Choroid plexus epithelial cell (primary cell): ENCODE measurements at places on chromosomes 11 and 22.

- no peak for DNase-seq
These were observed 34.3 kb upstream of the MYRF start for GRCh38 chr11:61718046-61718531.

GRCh38 chr11:86245369-86246292 lies 1.1 kb downstream of the EED start:
- peak; percentile 13 for DNase-seq

- DNase-seq, result no peak
These were observed 15.0 kb downstream of the AASDHPPT start for GRCh38 chr11:106092446-106092845.

DNA sequence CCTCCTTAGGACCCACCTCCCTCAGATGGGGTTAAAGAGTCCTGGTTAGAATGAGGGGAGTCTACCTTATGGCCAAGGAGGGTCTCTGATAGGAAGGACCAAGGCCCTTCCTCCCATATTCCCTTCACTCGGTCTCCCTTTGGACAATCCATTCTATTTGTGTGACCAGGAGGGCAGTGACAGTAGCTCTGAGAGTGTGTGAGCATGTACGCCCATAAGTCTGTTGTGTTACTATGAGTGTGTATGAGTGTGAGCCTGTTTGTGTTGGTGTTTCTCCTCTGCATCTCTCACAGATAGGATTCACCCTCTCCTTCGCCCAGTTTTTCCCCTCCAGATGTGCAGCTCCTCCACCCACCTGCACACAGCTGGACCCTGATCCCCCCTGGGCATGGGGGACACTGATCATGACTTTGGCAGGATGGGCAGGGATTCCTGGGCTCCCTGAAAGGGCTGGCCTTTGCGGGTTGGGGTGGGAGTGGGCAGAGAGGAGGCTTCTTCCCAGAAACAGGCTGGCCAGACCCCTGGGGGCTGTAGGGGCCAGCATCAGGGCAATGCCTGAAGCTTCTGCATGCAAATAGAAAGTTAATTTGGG lies 14.5 kb downstream of the PHLDB1 start:
- no peak for DNase-seq

DNA sequence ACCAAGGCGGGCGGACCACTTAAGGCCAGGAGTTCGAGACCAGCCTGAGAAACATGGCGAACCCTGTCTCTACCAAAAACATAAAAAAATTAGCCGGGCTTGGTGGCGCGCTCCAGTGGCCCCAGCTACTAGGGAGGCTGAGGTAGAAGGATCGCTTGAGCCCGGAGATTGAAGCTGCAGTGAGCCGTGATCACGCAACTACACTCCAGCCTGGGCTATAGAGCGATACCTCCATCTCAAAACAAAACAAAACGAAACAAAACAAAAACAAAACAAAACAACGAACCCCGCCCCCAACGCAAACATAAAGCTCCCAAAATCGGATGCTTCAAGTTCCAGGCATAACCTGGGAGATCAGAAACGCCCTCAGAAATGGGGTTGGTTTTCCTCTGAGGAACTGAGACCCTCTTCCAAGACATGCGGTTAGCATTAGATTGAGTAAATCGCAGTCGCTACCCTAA lies 564 bp downstream of the LRRC51 start:
- DNase-seq, result no peak

DNA sequence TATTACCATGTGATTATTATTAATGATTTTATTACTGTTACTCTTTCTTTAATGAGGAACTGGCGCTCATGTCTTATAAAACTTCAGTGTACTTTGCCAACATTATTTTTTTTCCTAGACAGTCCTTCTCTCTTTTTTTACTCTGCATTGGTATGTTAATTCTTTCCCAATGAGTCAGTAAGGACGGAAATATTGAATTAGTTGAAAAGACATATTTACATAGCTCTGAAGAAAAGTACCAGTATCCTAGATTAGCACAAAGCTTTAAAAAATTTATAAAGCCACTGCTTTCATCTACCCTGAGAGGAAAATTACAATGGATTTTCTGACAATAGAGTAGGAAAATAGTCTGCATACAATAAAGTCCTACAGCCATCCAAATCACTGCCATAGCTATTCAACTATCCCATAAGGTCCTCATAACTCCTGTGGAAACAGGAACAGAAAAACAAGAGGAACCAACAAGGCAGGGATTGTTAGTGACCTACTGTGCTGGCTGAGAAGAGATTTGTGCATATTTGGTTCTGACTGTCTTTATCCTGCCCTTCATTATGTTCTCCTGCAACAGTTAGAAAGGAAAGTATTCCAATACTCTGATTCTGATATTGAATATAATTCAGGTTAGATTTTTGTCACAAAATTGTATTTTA lies 314.4 kb downstream of the AASDHPPT start:
- DNase-seq, result peak; percentile 80

DNA sequence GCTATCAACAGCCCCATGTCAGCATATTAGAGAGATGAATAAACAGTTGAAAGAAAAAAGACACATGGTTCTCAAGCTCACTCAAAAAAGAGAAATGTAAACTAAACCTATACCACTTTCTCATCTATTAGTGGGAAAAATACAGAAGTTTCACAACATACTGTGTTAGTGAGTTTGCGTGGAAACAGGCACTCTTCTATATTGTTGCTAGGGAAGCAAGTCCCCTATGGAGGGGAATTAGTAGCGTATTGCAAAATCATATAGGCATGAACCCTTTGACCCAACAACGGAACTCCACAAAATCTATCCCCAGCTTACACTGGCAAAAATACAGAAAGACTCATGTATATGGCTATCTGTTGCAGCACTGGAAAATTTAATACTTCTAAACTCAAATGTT lies 14.2 kb upstream of the RFPL2 start:
- DNase-seq, result no peak

- no peak for DNase-seq
These were observed 61.2 kb upstream of the CHST1 start for GRCh38 chr11:45726493-45727054.

DNA sequence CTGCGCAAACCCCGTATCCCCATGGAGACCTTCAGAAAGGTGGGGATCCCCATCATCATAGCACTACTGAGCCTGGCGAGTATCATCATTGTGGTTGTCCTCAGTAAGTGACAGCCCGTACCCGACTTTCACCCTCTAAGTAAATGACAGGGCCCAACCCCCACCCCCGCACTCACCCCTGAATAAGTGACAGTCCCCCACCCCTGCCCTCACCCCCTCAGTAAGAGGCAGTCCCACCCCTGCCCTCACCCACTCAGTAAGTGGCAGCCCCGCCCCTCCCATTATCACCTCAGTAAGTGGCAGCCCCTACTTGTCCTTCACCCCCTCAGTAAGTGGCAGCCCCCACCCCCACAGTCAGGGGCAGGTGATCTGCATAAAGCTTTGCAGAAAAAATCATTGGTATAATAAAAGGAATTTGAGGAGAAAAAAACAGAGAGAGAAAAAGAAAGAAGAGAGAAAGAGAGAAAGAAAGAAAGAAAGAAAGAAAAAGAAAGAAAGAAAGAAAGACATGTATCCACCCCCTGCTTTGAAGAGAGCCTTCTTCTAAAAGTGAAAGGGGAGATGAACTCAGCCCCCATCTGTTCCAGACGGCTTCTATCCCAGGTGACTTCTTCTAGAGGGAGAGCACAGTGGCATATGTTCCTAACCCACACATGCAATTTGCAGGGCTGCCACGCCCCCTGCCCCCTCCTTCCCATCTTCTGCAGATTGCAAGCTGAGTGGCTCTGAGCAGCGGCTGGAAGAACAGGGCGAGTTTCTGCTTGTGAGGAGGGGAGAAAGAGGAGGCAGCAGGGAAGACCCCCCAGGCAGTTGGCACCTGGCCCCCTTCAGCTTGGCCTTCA lies 12.5 kb upstream of the SMIM35 start:
- no peak for DNase-seq

DNA sequence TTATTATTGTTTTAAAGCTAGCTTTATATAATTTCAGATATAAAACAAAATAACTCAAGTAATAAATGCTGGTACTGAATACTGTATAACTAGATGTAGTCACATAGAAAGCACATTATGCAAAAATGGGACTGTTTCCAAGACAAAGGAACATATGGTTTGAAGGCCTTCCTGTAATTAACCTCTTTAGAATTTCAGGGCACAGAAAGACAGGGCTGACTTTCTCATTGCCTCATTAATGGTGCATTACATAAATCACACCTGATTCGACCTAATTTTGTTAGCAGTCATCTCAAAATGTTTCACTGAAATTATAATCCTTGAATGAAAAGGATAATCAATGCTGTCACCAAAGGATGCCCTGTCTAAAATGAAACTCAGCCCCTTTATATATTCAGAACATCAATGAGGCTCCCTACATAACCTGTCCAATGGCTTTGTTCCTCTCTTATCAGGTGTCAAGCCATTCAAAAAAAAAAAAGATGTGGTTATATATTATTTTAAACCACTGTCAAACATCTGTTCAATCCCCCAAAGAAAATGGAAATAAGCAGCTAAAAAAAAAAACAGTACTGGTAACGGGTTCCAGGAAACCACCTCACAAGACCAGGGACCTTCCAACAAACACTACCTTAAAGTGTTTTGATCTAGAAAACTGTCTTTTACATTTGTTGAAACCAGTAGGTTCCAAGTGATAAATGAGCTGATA lies 77.4 kb downstream of the FAM168A start:
- DNase-seq, result peak; percentile 33

GRCh38 chr11:9133956-9134355 lies 42.6 kb upstream of the SCUBE2 start:
- DNase-seq, result no peak

- peak; percentile 70 for DNase-seq
These were observed 310.8 kb upstream of the PITPNB start for GRCh38 chr22:28229566-28230485.

GRCh38 chr22:45884201-45885062 lies 92.5 kb downstream of the WNT7B start:
- DNase-seq, result no peak

DNA sequence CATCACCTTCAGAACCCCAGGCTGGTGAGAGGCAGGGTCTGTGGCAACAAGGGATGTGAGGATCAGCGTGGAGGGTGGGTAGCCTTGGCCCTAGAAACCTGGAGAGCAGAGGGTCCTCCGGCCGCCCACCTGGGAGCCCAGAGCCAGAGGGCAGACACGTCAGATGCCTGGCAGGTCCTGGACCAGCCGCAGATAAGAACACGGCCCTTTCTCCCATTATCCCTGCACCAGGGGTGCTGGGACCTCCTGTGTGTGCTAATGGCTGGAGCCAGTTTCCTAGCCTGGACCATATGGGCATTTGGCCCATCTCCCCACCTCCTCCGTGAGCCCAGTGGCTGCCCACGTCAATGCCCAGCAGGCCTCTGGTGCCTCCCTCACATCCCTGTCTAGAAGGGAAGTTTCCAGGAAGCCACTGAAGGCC lies 88.4 kb downstream of the MORC2 start:
- no peak for DNase-seq

DNA sequence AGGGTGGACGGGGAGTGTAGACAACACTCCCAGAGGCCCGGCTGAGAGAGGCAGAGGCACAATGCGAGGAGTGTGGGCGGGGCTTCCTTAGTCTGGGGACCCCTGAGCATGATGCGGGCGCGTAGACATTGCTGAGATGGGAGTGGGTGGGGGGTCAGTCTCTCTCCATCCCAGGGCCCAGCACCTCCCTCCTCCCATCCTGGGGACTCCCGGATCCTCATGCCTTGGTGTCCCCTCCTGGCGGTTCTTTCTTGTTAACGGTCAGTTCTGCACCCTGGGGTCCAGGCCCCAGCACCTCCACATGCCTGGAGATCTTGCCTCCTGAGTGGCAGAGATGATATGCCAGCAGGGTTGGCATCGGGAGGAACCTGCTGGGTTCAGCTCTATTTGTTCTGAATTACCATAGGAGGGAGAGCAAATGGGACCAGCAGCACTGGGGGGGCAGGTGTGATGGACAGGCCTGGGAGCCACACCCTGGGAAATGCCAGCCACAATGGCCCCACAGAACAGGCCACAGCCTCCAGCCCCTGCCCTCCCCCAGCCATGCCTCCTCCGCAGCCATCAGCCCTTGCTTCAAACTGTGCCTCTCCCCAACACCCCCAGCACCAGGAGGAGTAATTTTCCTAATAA lies 55.7 kb downstream of the RTL6 start:
- no peak for DNase-seq

DNA sequence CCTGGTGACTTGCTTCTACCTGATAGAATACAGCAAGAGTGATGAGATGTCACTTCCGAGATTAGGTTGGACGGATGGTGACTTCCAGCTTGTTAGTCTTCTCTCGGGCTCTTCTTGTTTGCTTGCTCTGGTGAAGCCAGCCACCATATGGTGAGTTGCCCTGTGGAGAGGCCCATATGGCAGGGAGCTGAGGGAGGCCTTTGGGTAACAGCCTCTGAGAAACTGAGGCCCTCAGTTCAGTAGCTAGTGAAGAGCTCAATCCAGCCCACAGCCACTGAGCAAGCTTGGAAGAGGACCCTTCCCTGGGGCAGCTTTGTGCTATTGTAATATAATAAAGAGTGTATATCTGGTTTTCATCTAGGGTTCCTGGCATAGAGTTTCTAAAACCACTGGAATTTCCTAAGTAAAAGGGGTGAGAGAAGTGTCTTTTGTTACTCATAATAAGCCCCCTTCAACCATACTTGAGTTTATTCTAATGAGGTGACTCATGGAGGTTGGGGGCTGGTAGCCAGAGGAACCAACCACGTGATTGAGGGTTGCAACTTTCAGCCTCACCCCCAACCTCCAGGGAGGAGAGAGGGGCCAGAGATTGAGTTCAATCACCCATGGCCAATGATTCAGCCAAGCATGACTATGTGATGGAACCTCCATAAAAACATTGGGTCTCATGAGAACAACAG lies 8.0 kb upstream of the TPCN2 start:
- peak; percentile 79 for DNase-seq

GRCh38 chr11:125621995-125622394 lies 3.0 kb upstream of the CHEK1 start:
- DNase-seq, result peak; percentile 52

DNA sequence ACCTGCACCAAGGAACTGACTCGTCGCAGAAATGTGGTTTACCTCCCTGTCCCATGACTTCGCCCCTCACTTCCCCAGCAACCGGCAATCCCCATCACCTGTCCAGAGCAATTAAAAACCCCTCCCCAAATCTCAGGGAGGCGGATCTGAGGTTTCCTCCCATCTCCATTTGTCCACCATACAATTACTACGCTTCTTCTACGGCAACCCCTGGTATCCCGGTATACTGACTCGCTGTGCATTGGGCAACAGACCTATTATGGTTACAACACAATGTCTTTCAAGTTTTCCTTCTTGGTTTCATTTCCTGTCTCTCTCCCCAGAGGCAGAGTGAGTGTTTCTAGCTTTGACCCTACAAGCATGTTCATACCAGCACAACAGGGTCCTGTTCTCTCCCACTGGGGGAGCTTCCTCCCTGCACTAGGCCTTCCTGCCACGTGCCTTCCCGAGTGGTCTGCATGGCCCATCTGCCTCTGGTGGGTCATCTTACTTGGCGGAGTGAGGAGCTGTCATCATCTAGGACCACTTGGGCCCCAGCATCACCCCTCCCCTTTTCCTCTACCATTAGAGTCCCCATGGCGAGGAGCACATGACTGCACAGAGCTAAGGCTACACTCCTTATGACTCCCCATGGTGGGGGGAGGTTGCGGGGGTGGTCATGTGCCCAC lies 30.3 kb upstream of the NAP1L4 start:
- DNase-seq, result peak; percentile 99
